ENCODE measurements at places on chromosomes 12 and 14. TPM values are rescaled to one million over a fixed set of nuclear protein-coding genes. Genes with fewer than 3 reads are reported as not detected.

The CLEC6A gene
- not detected for total RNA-seq

DNA sequence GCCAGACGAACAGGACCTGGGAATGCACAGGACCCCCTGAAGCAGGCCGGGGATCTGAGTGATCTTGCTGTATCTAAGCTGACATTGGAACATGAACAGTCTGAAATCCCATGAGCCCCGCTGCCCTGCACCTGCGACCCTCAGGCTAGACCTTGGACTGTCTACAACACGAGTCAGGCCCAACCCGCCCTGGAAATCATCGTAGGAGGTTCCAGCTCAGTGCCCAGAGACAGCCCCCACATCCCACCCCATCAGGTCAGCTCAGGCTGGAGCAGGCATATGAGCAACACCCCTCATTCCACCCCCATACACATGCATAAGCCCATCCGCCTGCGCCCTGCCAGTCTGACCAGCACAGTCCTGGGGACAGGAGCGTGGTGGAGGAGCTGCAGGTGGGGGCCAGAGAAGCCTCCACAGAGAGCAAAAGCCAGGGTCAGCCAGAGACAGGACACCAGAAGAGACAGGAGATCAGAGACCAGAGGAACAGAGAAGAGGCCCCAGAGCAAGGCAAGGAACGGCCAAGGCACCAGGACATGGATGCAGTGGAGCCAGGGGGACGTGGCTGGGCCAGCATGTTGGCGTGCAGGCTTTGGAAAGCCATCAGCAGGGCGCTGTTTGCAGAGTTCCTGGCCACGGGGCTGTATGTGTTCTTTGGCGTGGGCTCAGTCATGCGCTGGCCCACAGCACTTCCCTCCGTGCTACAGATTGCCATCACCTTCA is at the start of gene AQP6:
TSS of gene AQP6 (plus strand) at position 307 of the 720 bp plus-strand sequence. CDS start at position 534, 227 bp downstream.
- no peak within 1 kb of the TSS for H3K27ac ChIP-seq
- no peak within 1 kb of the TSS for H3K4me3 ChIP-seq
- no peak for DNase-seq
- no peaks in the 10 kb centered on the region for H3K27me3 ChIP-seq
- no peaks in the 10 kb centered on the region for H3K36me3 ChIP-seq

- H3K27me3 ChIP-seq, result no peaks in the 10 kb centered on the region
- H3K4me1 ChIP-seq, result peaks cover 37% of the 10 kb centered on the region
- peaks cover 2% of the 10 kb centered on the region for H3K36me3 ChIP-seq
- H3K4me3 ChIP-seq, result no peak overlapping the region
Observed at GRCh38 chr14:99546234-99546879, 57.6 kb downstream of the CCDC85C start.

The DENND5B gene
- total RNA-seq, result 0.26 TPM

- no peaks in the 10 kb centered on the region for H3K36me3 ChIP-seq
- peaks cover 17% of the 10 kb centered on the region for H3K27me3 ChIP-seq
- H3K4me3 ChIP-seq, result no peak overlapping the region
- no peak overlapping the region for H3K27ac ChIP-seq
- no peak for DNase-seq
Observed at GRCh38 chr12:21971344-21971743, 30.1 kb upstream of the ABCC9 start.

DNA sequence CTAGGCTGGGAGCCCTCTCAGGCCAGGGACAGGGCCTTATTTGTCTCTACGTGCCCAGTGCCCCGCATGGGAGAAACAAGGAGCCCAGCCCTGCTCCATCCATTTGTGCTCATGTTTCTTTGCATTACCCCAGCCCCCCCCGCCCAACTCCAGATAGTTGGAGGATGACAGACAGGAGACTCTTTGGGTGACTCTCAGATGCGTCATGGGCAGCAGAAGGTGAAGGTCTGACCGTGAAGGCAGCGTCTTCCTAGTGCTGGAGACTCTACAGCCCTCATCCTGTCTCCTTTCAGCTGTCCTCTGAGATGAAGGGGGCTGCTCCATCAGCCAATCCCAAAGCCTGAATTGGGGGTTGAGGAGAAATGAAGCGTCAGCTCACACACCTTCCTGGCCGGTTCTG is 283 bp upstream of the PSMB11 start:
- DNase-seq, result no peak
- H3K36me3 ChIP-seq, result peaks cover 2% of the 10 kb centered on the region
- H3K27me3 ChIP-seq, result no peaks in the 10 kb centered on the region
- H3K27ac ChIP-seq, result no peak overlapping the region
- H3K4me1 ChIP-seq, result peaks cover 4% of the 10 kb centered on the region

DNA sequence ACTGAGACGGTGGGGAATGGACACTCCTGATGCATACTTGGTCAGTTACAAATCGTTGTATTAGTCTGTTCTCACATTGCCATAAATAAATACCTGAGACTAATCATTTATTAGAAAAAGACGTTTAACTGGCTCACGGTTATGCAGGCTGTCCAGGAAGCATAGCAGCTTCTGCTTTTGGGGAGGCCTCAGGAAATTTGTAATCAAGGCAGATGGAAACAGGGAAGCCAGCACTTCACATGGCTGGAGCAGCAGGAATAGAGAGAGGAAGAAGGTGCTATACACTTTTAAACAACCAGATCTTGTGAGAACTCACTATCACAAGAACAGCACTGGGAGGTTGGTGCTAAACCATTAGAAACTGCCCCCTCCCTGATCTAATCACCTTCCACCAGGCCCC is 418.2 kb downstream of the FLRT2 start:
- no peak overlapping the region for H3K27ac ChIP-seq
- peaks cover 9% of the 10 kb centered on the region for H3K4me1 ChIP-seq
- H3K36me3 ChIP-seq, result peaks cover 4% of the 10 kb centered on the region
- no peaks in the 10 kb centered on the region for H3K27me3 ChIP-seq
- DNase-seq, result no peak
- H3K4me3 ChIP-seq, result no peak overlapping the region

- no peak overlapping the region for H3K27ac ChIP-seq
- no peak overlapping the region for H3K4me3 ChIP-seq
- H3K27me3 ChIP-seq, result no peaks in the 10 kb centered on the region
- H3K4me1 ChIP-seq, result peaks cover 18% of the 10 kb centered on the region
- no peak for DNase-seq
- no peaks in the 10 kb centered on the region for H3K36me3 ChIP-seq
Observed at GRCh38 chr12:93243382-93243688, 134.4 kb upstream of the NUDT4 start.

The JPH4 gene
- not detected for total RNA-seq

GRCh38 chr14:73786636-73787485 is 64.8 kb upstream of the PTGR2 start:
- H3K27me3 ChIP-seq, result no peaks in the 10 kb centered on the region
- peaks cover 60% of the 10 kb centered on the region for H3K4me1 ChIP-seq
- peak overlapping the region; percentile 95 for H3K27ac ChIP-seq

- no peak overlapping the region for H3K27ac ChIP-seq
- DNase-seq, result no peak
- H3K27me3 ChIP-seq, result no peaks in the 10 kb centered on the region
- peak overlapping the region; percentile 15 for H3K4me3 ChIP-seq
- peaks cover 6% of the 10 kb centered on the region for H3K4me1 ChIP-seq
Observed at GRCh38 chr12:92519284-92519683, 183.5 kb upstream of the PLEKHG7 start.

DNA sequence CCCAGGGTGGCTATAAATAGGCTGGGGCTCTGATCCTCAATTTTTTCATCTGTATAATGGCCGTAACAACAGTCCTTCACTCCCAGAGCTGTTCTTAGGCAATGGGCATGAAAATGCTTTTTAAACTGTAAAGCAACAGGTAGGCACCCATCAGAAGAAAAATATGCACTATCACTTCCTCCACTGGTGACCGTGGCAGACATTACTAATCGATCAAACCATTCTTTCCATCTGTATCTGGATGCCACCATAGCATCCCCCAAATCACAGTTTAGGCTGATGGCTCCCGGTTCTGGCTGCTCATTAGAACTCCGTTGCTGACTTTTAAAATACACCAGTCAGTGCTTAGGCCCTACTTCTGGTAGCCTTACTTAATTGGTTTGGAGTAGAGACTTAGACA is 11.2 kb downstream of the KRT71 start:
- no peak overlapping the region for H3K4me3 ChIP-seq
- no peak overlapping the region for H3K27ac ChIP-seq
- H3K36me3 ChIP-seq, result peaks cover 4% of the 10 kb centered on the region
- DNase-seq, result no peak
- H3K27me3 ChIP-seq, result peaks cover 39% of the 10 kb centered on the region

- H3K27me3 ChIP-seq, result no peaks in the 10 kb centered on the region
- H3K36me3 ChIP-seq, result no peaks in the 10 kb centered on the region
- no peak overlapping the region for H3K4me3 ChIP-seq
- no peak overlapping the region for H3K27ac ChIP-seq
Observed at GRCh38 chr12:60501124-60501729, 905.4 kb downstream of the SLC16A7 start.

The IGF1 gene
- total RNA-seq, result not detected

GRCh38 chr12:122976648-122976975 is 1.6 kb downstream of the OGFOD2 start:
- no peaks in the 10 kb centered on the region for H3K27me3 ChIP-seq
- no peaks in the 10 kb centered on the region for H3K36me3 ChIP-seq
- no peak for DNase-seq
